ENCODE measurements at places on chromosomes 1 and 21. TPM values are rescaled to one million over a fixed set of nuclear protein-coding genes. Genes with fewer than 3 reads are reported as not detected.
A peak's percentile ranks its signal among the peaks of the same experiment; 100 is the strongest.

GRCh38 chr1:55696181-55696754, 481.1 kb upstream of the USP24 start:
- H3K36me3 ChIP-seq: no peaks in the 10 kb centered on the region
- H3K4me3 ChIP-seq: no peak overlapping the region
- peaks cover 14% of the 10 kb centered on the region for H3K4me1 ChIP-seq
- no peaks in the 10 kb centered on the region for H3K27me3 ChIP-seq

- no peak overlapping the region for H3K27ac ChIP-seq
- H3K27me3 ChIP-seq: no peaks in the 10 kb centered on the region
- H3K4me3 ChIP-seq: no peak overlapping the region
- H3K4me1 ChIP-seq: peaks cover 30% of the 10 kb centered on the region
- no peaks in the 10 kb centered on the region for H3K36me3 ChIP-seq
These were observed 34.7 kb downstream of the S100A10 start for GRCh38 chr1:151958959-151959358.

DNA sequence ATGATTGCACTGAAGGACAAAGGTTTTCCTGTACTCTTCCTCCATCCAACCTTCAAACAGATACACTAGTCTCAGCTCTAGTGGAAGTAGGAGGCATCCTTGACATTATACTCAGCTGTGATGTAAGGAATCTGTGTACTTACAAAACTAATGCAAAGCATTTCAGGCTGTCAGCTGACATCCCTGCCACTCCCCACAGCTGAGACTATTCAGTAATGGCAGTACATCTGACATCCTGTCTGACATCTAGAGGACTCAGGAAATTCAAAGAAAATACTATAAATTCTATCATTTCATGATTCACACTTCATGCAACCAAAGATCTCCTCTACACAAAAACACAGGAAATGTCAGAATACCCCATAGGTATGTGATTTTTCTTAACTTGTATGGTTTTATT, 325.8 kb downstream of the SMYD3 start:
- no peak overlapping the region for H3K27ac ChIP-seq

DNA sequence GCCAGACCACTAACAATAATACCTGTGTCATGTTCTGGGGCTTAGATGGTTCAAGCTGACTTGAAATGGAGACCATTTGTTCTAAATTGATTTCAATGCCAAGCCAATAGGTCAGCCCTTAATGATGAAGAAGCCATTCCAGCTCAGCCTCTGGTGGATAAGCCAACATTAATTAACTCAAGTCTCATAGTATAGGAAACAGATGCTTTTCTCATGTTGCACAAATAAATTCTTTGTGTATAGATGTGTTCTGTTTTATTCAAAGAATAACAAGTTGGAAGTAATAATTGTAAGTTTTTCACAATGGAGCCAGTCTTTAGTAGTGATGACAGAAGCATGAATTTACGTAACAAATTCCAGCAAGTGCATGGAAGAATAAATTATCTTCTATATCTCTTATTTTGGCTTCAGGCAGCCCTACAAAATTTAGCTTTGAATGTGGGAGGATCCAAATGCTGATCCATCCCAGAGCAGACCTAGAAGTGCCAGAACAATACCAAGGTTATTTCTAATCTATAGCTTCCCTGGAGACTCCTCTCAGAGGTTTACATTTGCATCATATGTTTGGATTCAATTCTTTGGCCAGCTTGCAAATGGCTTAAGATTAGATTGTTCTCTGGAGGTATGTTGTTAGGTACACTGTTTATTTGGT, 42.2 kb upstream of the C1orf105 start:
- DNase-seq: no peak
- no peak overlapping the region for H3K27ac ChIP-seq
- H3K4me3 ChIP-seq: no peak overlapping the region
- no peaks in the 10 kb centered on the region for H3K36me3 ChIP-seq

GRCh38 chr1:114130846-114131525, 22.7 kb downstream of the SYT6 start:
- DNase-seq: no peak
- H3K36me3 ChIP-seq: no peaks in the 10 kb centered on the region
- no peak overlapping the region for H3K27ac ChIP-seq

- no peak for DNase-seq
- peaks cover 33% of the 10 kb centered on the region for H3K4me1 ChIP-seq
These were observed 6.1 kb downstream of the SLFNL1 start for GRCh38 chr1:41015281-41015896.

DNA sequence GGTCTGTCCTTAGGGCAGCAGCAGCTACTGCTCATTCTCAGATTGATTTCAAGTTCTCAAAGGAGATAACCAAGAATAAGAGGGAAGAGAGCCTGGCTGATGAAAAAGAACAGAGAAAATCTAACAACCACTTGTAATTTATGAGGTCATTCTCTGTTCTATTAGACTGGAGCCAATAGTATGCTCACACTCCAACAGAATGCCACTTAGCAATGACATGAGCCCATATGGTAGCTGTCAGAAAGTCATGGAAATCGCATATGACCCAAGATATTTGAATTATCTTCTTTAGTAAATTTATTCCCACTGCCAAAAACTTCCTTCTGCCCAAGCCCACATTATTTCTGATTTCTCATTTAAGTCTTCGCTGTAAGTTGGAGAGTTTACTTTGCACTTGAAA, 53.7 kb upstream of the PLA2G4A start:
- DNase-seq: no peak
- H3K4me3 ChIP-seq: no peak overlapping the region
- no peaks in the 10 kb centered on the region for H3K36me3 ChIP-seq
- no peaks in the 10 kb centered on the region for H3K27me3 ChIP-seq
- H3K27ac ChIP-seq: no peak overlapping the region
- no peaks in the 10 kb centered on the region for H3K4me1 ChIP-seq

DNA sequence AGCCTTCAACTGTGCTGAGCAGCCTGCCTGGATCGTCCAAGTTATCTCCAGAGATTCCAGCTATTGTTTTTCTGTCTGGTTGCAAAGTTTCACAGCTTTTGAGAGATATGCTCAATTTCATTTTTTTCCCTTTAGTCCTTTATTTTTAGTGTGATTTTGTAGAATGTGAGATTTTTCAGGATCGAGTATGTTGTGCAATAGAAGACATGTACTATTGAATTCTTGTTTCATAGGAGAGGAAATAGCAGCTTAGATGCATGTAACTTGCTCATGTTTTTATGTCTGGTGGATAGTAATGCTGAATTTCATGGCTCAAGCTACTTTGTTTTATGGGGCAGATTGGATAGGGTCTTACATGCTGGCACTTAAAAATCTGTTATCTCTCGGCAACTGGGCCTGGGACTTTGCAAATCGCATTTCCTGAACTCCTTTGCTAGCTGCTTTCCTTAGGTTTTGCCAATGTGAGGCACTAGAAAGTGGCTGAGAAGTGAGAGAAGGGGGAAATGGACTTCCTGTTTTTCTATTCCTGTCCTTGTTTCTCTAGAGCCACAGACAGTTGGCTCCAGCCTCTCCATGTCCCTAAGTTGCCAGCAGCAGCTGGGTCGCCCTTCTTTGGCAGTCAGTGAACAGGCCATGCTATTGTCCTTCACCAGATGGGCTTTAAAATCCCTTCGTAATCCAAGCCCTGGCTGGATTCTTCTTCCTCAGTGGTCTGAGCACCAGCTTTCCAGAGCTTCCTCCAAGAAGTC, 101.4 kb upstream of the PDE4B start:
- no peaks in the 10 kb centered on the region for H3K27me3 ChIP-seq
- H3K36me3 ChIP-seq: no peaks in the 10 kb centered on the region
- DNase-seq: peak; percentile 22
- H3K4me3 ChIP-seq: no peak overlapping the region
- H3K27ac ChIP-seq: peak overlapping the region; percentile 47

- DNase-seq: no peak
- no peaks in the 10 kb centered on the region for H3K27me3 ChIP-seq
- no peak overlapping the region for H3K4me3 ChIP-seq
- no peak overlapping the region for H3K27ac ChIP-seq
- peaks cover 8% of the 10 kb centered on the region for H3K36me3 ChIP-seq
These were observed 29.2 kb downstream of the EYA3 start for GRCh38 chr1:28058971-28059878.

- H3K27me3 ChIP-seq: no peaks in the 10 kb centered on the region
- H3K36me3 ChIP-seq: no peaks in the 10 kb centered on the region
- no peak overlapping the region for H3K4me3 ChIP-seq
- peak overlapping the region; percentile 37 for H3K27ac ChIP-seq
- H3K4me1 ChIP-seq: peaks cover 38% of the 10 kb centered on the region
- DNase-seq: peak; percentile 70
These were observed 174.3 kb downstream of the LYPLAL1 start for GRCh38 chr1:219347921-219348391.

DNA sequence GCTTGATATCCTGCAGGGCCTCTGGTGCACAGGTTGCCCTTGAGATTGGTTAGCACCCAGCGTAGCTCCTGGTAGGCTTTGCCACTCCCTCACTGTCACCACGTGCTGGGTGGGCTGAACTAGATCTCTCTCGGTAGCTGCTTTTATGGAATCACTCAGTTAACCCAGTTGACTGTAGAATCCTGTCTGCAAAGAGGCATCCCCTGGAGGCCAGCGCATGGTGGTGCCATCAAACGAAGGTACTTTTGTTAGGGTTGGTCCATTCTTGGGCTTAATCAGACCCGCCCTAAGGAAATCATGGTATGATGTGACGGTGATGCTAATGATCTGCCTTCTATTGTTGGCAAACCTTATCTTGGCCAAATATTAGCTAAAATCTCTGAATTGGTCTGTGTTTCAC, 153.4 kb downstream of the GALNT2 start:
- H3K36me3 ChIP-seq: no peaks in the 10 kb centered on the region
- H3K27ac ChIP-seq: no peak overlapping the region
- H3K4me1 ChIP-seq: peaks cover 32% of the 10 kb centered on the region
- H3K27me3 ChIP-seq: no peaks in the 10 kb centered on the region
- no peak overlapping the region for H3K4me3 ChIP-seq

DNA sequence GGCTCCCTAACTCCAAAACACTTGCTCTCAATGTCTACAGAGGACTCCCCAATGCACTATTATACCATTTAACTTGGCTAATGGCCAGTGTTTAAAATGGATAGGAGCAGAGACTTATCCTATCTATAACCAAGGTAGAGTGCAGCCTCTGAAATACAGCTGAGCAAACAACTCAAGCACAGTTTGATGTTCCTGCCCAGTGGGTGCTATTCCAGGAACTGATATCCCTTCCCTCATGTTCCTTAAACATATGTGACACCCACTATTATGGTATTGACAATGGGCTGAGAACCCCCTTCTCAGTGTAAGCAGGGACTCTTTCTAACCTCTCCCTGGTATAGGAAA, 51.7 kb downstream of the SH3GLB1 start:
- no peak for DNase-seq
- H3K4me3 ChIP-seq: no peak overlapping the region
- H3K27me3 ChIP-seq: peaks cover 6% of the 10 kb centered on the region
- no peaks in the 10 kb centered on the region for H3K36me3 ChIP-seq

- no peak overlapping the region for H3K27ac ChIP-seq
- H3K27me3 ChIP-seq: peaks cover 16% of the 10 kb centered on the region
- no peak overlapping the region for H3K4me3 ChIP-seq
- H3K36me3 ChIP-seq: no peaks in the 10 kb centered on the region
These were observed 260.5 kb downstream of the KCNJ6 start for GRCh38 chr21:37655611-37656300.

GRCh38 chr1:116988248-116988647, 13.3 kb upstream of the CD101 start:
- peak overlapping the region; percentile 77 for H3K27ac ChIP-seq
- H3K36me3 ChIP-seq: no peaks in the 10 kb centered on the region
- peak; percentile 38 for DNase-seq
- no peak overlapping the region for H3K4me3 ChIP-seq

- H3K27me3 ChIP-seq: no peaks in the 10 kb centered on the region
- peaks cover 43% of the 10 kb centered on the region for H3K4me1 ChIP-seq
- H3K4me3 ChIP-seq: peak overlapping the region; percentile 93
These were observed 941 bp downstream of the ARNT start for GRCh38 chr1:150875197-150876118.

DNA sequence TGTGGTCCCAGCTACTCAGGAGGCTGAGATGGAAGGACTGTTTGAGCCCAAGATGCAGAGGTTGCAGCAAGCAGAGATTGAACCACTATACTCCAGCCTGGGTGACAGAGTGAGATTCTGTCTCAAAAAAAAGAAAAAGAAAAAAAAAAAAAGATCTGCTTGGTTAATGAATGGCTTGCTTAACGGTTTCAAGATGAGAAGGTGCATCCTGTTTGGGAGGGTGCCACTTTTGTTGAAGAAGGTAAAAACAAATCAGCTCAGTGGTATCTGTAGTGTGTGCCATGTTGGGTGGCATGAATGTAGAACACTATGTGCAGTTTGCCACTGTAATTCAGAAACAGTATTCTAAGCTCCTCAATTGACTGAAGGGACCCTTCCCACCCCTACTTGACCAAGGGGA, 94.9 kb upstream of the ETV3 start:
- peaks cover 26% of the 10 kb centered on the region for H3K27me3 ChIP-seq
- H3K4me1 ChIP-seq: no peaks in the 10 kb centered on the region
- no peak overlapping the region for H3K27ac ChIP-seq
- H3K36me3 ChIP-seq: no peaks in the 10 kb centered on the region

DNA sequence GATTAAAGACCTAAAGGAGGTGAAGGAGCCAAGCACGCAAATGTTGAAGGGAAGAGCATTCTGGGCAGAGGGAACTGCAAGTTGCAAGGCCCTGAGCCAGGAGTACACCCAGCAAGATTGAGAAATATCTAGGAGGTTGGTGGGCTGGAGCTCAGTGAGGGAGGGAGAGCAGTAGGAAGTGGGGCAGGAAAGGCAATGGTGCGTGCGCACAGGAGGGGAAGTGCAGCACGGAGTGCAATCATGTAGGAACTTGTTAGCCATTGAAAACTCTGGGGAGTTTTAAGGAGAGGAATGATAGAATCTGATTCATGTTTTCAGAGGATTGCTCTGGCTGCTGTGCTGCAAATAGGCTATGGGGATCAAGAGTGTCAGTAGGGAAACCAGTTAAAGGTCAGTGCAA, 13.2 kb upstream of the IGSF3 start:
- no peak overlapping the region for H3K4me3 ChIP-seq
- DNase-seq: no peak
- H3K36me3 ChIP-seq: no peaks in the 10 kb centered on the region
- peaks cover 24% of the 10 kb centered on the region for H3K27me3 ChIP-seq
- no peak overlapping the region for H3K27ac ChIP-seq

GRCh38 chr1:178472531-178472930, 24.2 kb downstream of the CLEC20A start:
- no peak for DNase-seq
- no peaks in the 10 kb centered on the region for H3K27me3 ChIP-seq
- H3K27ac ChIP-seq: no peak overlapping the region

DNA sequence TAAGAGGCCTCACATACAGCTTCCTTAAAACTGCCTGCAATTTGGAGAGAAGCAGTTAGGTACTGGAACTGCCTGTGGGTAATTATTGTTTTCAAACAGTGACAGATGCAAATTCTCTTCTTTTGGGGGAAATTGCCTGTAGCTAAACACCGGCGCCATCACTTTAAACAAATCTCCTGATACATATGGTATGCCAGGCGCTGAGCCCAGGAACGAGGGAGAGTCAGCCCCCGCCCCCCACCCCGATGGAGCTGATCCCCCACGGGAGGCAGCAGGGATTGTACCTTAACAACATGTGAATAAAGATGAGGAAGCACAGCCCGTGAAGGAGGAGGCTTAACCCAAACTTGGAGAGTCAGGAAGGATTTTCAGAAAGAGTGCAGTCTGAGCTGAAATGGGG, 7.1 kb downstream of the TMEM51 start:
- no peak overlapping the region for H3K27ac ChIP-seq
- no peaks in the 10 kb centered on the region for H3K36me3 ChIP-seq
- H3K27me3 ChIP-seq: no peaks in the 10 kb centered on the region
- DNase-seq: no peak

ATP6V1G3 gene
- total RNA-seq: not detected

MXRA8 gene
- total RNA-seq: 20.2 TPM

RASSF5 gene
- 7.8 TPM for total RNA-seq

DTL gene
- 0.30 TPM for total RNA-seq

EFNA1 gene
- 42.9 TPM for total RNA-seq

SERPINC1 gene
- not detected for total RNA-seq

SPATA17 gene
- 1.2 TPM for total RNA-seq

DIPK1A gene
- 5.0 TPM for total RNA-seq

Measured in left ventricle myocardium inferior (tissue), 1 donor.